ENCODE measurements at places on chromosomes 7 and 10. TPM values are rescaled to one million over a fixed set of nuclear protein-coding genes. Genes with fewer than 3 reads are reported as not detected.

Gene NCF1
- total RNA-seq = not detected

Gene TEX47
- not detected for total RNA-seq

Gene INHBA
- total RNA-seq = 20.0 TPM

Gene HECW1
- 3.6 TPM for total RNA-seq

Gene PTF1A
- not detected for total RNA-seq

Gene PRDX3
- total RNA-seq = 189 TPM

Gene FKBP9
- 831 TPM for total RNA-seq

Gene CPED1
- 30.0 TPM for total RNA-seq

Gene CNTNAP2
- total RNA-seq = not detected

Gene SERPINE1
- 23.1 TPM for total RNA-seq

Gene SLC13A1
- not detected for total RNA-seq

Gene EGR2
- total RNA-seq = 0.90 TPM

Gene TAS2R5
- total RNA-seq = 1.4 TPM

Gene IDI2
- total RNA-seq = not detected

Gene NPTX2
- 2.5 TPM for total RNA-seq

Gene CNPY1
- total RNA-seq = not detected

Gene ZYX
- 48.4 TPM for total RNA-seq

Gene PLCE1
- 4.2 TPM for total RNA-seq

Gene HOXA5
- 2.4 TPM for total RNA-seq

Gene GSAP
- 3.2 TPM for total RNA-seq

Gene BTBD16
- total RNA-seq = 0.09 TPM

Gene ST8SIA6
- total RNA-seq = 0.09 TPM

Gene PRR15
- 2.4 TPM for total RNA-seq

Gene CRHR2
- total RNA-seq = not detected

Gene C7orf57
- 0.09 TPM for total RNA-seq

Gene TSC22D4
- total RNA-seq = 25.6 TPM

Gene OR6V1
- total RNA-seq = not detected

Gene NPM3
- 70.9 TPM for total RNA-seq

Gene CADPS2
- total RNA-seq = 26.9 TPM

Gene MSMB
- total RNA-seq = not detected

Gene RRP12
- 13.0 TPM for total RNA-seq

Gene RHEB
- total RNA-seq = 98.8 TPM

Gene SKAP2
- total RNA-seq = 18.8 TPM
